ENCODE measurements at places on chromosomes 5 and 9.

DNA sequence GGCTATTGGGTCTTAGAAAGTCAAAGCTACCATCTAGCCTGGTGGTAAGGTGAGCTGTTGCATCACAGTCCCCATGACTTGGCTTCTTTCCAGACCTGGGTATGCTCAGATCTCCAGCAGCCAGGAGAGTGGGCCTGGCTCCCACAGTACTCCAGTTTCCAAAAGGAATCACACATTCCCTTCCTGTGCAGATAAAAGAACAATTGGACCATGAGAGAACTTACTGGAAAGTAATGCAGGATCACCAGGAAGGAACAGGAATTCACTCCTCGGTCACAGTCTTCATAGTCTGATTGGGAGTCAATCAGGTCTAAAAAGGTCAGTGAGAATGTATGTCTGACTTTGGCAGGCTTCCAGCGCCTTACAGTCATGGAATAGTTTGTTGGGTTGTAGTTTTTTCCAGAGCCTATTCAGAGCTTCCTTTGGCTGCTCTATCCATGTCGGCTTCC is 47.8 kb upstream of the CD180 start:
- no peak for DNase-seq

DNA sequence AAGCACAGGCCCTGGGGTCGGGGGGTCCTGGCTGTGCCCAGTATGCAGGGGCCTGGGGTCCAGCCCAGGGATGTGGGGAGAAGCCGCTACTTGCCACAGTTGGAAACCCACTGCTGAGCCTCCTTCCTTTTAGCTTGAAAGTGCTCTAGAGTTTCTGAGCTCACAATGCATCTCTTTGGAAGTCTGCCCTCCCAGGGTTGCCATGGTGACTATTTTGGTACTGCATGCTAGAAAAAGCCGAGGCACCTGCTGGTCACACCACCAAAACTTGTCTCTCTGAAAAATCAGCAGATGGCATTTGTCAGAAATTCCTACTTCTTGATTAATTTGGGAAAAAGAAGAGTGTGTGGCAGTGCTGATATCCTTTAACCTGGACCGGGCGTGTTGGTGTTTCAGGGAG is 151.8 kb downstream of the SEC61B start:
- DNase-seq: no peak

GRCh38 chr5:135225856-135226560 is 173.0 kb downstream of the MACROH2A1 start:
- DNase-seq: no peak

GRCh38 chr9:133968966-133969617 is 23.0 kb downstream of the VAV2 start:
- DNase-seq: no peak

DNA sequence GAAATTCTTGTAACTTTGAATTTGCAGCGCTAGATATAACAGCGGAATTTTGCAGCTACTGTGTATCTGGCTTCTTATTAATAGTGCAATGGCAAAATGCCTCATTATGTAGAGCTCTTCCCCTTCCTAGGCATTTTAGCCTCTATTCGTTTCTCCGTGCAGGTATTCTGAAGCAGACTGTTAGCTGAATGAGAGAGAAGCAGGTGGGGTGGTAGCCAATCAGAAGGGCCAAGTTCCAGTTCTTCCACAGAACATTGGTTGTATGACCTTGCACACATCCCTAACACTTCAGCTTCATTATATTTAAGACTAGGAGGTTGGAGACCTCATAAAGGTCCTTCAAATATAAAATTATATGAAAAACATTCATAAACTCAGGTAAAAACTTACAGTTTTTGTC is 1.2 kb upstream of the VPS13A start:
- DNase-seq: no peak

DNA sequence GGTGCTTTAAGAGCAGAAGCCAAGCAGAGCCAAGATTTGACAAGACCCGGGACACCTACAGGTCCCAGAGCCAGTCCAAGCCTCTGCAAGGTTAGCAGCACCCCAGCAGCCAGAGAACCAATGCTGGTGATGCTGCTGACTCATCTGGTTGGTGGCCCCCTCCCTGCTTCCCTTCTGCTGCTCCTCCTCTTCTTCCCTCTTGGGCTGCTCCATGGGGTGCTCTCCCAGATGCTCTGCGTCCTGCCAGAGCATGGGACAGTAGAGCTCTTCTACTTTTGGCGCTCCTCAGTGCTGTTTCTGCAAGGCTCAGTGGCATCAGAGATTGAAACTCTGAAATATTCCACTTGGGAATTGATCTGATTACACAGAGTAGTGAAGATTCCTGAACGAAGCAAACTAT is 76.1 kb upstream of the SAP30L start:
- no peak for DNase-seq

- no peak for DNase-seq
Measured at GRCh38 chr5:113896789-113897188, 383.3 kb downstream of the YTHDC2 start.

DNA sequence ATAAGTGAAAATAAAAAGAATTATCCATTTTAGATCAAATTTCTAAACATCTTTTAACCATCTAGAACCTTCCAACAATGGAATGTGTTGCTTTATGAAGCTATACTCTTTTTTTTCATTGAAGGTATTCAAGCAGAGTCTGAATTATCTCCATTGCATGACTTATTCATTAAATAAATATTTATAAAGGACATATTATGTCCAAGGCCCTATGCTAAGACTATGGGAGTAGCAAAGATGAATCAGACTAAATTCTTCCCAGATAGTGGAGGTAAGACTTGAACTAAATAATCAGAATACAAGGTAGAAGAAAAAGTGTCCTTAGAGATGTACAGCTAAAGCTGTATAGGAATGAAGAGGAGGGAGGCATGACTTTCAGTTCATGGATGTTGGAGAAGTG is 215.5 kb upstream of the RGMB start:
- no peak for DNase-seq

GRCh38 chr5:43332401-43332800 is 19.2 kb upstream of the HMGCS1 start:
- DNase-seq: no peak

- no peak for DNase-seq
Measured at GRCh38 chr9:115046199-115046598, 71.8 kb downstream of the TNC start.
